GM04503 (cell line): ENCODE measurements at places on chromosomes 16 and 17.

DNA sequence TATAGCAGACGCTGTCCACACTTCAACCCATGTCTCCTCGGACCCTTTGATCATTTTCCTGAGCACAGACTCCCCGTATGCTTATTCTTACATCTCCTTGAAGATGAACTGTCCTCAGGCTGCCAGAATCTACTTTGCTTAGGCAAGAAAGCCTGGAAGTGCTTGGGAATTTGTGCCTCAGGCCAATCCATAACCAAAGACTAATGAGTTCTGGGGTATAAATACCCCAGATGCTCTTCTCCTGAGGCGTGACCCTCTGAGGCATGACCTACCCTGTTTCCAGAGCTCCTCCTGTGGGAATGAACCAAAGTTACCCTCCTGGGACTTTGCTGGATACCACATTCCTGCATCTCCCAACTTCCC lies 10.1 kb upstream of the TEKT3 start:
- no peak for DNase-seq

GRCh38 chr17:74840989-74841666 lies 18.6 kb downstream of the GRIN2C start:
- DNase-seq, result no peak

DNA sequence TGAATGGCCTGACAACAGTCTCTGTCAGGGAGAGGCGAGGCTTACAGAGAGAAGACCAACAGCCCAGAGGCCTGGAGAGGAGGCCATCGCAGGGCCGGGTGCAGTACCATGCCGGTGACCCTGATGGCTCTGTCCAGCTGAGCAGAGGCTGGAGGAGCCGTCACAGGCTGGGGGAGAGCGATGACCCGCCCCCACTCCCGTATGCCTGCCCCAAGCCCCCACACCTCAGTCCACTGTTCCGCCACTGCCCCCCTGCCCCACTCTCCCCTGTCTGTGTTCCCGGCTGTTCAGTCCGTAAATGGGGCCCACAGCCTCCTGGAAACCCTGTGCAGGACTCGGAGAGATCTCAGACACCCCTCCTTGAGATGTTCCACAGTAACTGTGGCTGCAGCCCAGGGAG lies 12.8 kb upstream of the FAM83G start:
- no peak for DNase-seq

GRCh38 chr17:73998249-73998648 lies 205.2 kb upstream of the RPL38 start:
- no peak for DNase-seq

DNA sequence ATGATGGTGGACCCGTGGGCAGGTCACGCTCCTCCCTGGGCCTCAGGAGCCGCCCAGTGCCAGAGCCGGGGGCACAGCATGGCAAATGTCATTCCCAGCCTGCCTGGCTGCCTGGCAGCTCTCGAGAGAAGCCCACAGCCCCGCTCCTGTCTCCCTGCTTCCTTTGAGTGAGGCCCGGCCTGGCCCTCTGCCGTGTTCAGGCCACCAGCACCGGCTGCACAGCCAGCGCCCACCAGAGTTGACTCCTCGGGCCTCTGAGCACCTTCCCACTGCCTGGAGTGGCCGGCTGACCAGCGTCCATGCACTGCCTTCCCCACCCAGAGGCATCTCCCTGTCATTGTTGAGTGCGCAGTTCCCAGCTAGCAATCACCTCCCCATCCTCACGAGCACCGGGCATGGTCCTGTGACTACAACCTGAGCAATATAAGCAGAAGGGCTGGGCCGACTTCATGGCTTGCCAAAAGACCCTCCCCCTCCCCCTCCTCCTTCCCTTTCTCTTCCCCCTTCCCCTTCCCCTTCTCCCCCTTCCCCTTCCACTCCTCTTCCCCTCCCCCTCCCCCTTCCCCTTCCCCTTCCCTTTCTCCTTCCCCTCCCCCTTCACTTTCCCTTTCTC lies 11.9 kb upstream of the SLC38A10 start:
- no peak for DNase-seq

DNA sequence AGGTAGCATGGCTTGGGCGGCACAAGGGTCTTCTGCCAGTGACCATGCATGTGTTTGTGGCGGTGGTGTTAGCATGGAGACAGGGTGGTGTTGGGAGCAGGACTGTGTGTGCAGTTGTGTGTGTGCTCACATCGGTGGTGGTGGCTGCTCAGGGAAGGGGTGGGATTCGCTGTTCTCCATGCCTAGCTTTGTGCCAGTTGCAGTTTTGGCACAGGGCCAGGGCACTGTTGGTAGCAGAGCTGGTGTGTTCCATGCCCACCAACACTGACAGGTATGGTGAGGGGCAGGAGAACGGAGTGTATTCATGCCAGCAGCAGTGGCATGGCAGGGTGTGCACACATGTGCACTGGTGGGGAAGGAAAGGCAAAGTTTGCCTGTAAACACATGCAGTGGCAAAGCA lies 77.3 kb upstream of the TEKT1 start:
- no peak for DNase-seq

DNA sequence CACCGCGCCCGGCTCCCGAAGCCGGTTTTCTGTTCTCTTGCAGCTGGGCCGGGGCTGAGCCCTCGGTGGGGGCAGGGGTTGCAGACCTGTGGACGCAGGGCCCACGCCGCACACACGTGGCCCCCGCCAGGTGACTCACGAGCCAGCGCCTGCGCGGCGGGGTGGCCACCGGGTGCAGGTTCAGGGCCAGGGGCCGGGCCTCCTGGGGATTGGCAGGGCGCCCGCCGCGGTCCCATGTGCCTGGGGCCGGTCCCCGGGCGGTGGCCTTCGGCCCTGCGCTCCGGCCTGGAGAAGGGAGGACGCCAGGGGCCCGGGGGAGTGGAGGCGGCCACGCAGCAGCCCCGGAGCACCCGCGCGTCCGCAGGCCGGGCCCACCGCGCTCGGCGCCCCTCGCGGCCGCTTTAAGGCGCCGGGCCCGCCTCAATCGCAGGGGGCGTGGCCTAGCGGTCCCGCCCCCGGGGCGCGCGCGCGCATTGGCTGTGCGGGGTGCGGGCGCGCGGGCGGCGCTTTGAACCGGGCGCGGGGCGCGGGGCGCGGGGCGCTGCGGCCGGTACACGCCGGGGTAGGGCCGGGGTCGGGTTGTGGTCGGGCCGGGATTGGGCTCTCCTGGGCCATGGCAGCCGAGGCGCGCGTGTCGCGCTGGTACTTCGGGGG lies at the start of gene SLC25A10:
SLC25A10 (plus strand) TSS at position 471 of the 654 bp plus-strand sequence; CDS start at position 614, 143 bp downstream.
- DNase-seq, result no peak

DNA sequence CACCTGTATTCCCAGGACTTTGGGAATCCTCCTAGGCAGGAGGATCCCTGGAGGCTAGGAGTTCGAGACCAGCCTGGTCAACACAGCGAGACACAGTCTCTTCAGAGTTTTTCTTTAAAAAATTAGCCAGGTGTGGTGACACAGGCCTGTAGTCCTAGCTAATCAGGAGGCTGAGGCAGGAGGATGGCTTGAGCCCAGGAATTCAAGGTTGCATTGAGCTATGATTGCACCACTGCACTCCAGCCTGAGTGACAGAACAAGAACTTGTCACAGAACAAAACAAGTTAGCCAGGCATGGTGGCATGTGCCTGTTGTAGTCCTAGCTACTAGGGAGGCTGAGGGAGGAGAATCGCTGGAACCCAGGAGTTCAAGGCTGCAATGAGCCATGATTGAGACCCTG lies 24.8 kb downstream of the ANKRD40 start:
- no peak for DNase-seq

DNA sequence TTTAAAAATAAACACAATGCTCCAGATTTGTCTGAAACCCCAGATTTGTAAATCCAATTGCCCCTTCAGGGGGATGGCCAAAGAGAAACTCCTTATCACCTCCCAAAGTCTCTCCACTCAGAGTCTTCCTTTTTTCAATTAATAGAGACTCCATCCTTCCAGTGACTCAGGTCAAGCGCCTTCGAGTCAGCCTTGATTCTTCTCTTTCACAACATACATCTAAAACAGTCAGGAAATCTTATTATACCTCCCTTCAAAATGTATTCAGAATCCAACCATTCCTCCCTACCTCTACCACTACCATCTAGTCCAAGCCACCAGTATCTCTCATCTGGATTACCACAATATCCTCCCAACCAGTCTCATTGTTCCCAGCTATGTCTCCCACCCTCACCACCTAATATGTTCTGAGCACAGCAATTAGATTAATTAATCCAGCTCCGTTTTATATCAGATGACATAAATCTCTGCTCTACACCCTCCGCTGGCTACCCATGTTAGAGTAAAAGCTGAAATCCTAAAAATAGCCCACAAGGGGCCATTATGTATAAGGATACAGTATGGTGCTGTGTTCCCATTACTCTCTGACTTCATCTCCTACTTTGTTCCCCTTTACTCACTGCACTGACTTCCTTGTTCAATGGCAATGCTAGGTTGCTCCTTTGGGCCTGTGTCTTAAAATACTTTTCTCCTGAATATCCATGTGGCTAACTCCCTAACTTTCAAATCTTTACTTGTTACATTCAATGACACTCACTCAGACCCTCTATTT lies 11.8 kb downstream of the SIAH1 start:
- no peak for DNase-seq

DNA sequence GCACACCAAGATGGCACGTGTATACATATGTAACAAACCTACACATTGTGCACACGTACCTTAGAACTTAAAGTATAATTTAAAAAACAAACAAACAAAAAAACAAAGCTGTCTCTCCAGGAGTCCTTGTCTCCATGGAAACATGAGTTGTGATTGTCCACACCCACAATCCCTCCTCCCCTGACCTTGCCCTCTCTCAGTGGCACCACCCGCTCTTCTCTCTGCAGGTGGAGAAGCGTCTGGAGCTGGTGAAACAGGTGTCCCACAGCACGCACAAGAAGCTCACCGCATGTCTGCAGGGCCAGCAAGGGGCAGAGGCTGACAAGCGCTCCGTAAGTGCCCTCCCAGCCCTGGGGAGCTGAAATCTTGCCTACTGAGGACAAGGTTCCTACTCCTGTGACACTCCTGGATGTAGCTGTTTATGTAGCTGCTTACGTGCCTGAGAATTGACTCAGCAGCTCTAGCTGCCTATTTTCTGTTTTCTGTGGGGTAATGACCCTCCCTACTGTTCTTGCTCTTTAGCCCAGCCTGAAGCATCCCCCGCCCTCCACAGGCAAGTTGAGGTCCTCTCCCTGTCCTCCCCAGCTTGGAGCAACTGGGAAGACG lies 107.0 kb downstream of the ARHGAP44 start:
- DNase-seq, result no peak

GRCh38 chr17:73003487-73003886 lies 89.0 kb downstream of the SLC39A11 start:
- no peak for DNase-seq

GRCh38 chr17:48678141-48678971 lies 44.0 kb downstream of the PRAC1 start:
- no peak for DNase-seq

DNA sequence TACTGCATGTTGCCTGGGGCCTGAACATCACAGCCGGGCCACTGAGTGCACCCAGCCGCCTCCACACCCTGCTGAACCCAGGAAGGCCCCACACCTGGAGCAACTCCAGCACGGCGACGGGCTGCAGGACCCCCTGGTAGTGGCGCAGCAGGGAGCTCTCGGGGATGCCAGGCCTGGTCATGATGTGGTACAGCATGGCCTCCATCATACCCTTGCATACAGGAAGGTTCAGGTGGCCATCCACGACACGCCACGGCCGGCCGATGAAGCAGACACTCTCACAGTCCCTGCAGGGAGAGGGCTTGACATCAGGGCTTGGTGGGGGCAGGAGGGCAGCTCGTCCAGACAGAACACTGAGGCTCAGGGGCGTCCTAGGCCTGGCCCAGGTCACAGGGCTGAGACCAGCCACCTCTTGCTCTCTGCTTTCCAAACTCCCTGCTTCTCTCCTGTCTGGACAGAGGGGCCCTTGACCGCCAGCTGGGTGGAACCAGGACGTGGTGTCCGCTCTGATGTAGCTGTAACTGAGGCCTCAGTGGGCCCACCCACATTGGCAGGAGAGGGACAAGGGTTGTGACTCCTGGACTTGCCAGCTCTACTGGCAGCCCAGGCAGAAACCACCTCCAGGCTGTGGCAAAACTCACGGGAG lies 60.3 kb downstream of the IL21R start:
- no peak for DNase-seq

DNA sequence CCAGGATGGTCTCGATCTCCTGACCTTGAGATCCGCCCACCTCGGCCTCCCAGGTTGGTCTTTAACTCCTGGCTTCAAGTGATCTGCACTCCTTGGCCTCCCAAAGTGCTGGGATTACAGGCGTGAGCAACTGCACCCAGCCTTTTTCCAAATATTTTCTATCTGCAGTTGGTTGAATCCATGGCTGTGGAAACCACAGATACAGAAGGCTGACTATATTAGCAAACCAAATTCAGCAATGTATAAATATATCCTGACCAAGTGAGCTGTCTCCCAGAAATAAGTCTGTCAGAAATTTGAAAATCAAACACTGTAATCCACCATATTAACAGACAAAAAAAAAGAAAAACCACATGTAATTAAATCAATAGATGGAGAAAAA lies 9.6 kb downstream of the CFDP1 start:
- no peak for DNase-seq

DNA sequence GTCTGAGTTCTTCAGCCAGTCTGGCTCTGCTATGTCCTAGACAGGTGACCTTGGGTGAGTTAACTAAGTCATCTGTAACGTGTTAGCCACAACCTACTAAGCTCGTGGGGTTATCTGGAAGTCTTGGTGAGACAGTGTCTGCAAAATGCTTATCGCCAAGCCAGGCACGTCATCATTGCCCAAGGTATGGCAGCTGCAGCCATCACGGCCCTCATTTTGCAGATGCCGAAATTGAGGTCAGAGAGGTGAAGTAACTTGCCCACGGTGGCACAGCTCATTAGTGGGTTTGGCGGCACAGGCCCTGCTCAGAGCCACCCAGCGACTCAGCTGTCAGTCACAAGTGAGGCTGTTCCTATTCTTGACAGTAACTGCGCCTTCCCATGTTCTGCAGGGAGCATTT lies 79.8 kb downstream of the CMIP start:
- DNase-seq, result no peak

GRCh38 chr16:31471875-31472708 lies at the start of gene TGFB1I1:
Gene TGFB1I1, plus strand, starts transcription at chr16:31472152. Its CDS starts 37 bp downstream, at chr16:31472189.
- no peak for DNase-seq

DNA sequence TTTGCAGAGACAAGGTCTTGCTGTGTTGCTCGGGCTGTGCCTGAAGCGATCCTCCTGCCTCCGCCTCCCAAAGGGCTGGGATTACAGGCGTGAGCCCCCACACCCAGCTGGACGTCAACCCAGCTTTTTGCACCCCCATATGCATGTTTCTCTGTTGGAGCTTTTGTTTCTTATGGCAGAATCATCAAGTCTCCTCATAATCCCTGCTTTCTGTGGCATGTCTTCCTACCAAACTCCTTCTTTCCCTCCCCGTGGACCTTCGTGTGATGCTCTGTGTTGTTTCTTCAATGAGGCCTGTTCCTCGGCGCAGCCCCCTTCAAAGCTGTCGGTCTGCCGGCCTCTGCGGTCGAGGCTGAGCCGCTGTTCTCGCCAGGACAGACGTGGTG lies 71.6 kb downstream of the METRNL start:
- DNase-seq, result no peak
